ENCODE measurements at places on chromosomes 5 and 9. TPM values are rescaled to one million over a fixed set of nuclear protein-coding genes. Genes with fewer than 3 reads are reported as not detected.
A peak's percentile ranks its signal among the peaks of the same experiment; 100 is the strongest.

- ATAC-seq, result no peak
Measured at GRCh38 chr9:4335631-4336030, 35.8 kb upstream of the GLIS3 start.

DNA sequence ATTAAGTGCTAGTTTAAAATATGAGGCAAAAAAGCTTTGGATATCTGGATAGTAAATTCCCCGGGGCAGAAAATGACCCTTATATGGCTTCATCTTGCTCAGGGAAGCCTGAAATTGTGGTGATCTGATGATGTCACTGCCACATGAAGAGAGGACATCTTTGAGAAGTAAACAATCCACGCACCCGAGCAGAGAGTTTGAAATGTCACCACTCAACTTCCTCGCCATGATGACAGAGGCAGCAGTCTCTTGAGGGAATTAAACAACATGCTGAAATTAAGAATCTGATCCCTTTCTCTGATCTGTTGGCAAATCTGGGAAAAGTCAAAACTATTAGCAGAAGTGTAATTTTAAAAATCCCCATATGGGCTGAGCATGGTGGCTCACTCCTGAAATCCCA, 110.0 kb downstream of the TLE1 start:
- no peak for ATAC-seq

DNA sequence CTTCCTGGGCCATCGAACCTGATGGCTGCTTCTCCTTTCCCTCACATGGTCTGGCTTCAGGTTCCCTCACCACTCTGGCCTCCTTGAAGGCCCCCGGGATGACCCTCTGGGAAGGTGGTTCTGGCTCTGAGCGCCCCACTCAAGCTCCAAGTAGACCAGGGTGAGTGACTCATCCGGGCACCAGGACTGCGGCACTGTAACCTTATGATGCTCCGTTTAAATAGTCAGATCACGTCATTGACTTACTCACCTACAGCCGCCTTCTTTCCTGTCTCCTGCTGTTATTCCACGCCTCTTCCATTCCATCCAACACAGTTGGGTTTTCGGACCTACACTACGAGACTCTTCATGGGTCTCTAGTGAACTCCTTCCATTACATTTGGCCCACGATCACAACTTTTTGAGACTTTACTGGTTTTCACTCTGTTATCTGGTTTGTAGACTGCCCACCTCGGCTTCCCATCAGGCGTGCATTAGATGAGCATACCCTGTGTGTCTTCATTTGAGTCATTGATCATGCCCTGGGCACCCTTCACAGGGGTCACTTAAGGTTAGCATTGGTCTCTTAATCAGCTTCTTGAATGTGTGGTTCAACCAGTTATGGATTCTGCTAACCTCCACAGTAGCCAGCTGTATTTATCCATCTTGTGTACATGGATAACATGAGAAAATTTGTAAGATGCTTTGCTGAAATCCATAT, 138.8 kb upstream of the LMX1B start:
- ATAC-seq, result no peak

DNA sequence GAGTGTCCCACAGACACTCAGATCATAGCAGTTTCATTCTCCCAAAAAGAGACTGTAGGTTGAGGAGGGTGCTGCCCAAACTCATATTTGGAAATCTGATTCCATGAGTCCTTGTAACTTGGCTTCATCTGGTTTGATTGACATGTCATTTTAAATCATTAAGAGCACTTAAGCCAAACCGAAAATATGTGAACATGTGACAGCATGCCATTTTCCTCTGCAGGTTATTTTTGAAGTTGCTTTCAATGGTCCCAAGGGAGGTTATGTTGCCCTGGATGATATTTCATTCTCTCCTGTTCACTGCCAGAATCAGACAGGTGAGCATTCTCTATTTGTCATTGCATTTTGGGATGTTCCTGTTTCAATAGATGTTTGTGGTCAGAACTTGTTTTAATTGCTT, 87.6 kb downstream of the MAMDC2 start:
- ATAC-seq, result no peak

- peak; percentile 15 for ATAC-seq
Measured at GRCh38 chr9:3880851-3881250, 355.1 kb upstream of the RFX3 start.

DNA sequence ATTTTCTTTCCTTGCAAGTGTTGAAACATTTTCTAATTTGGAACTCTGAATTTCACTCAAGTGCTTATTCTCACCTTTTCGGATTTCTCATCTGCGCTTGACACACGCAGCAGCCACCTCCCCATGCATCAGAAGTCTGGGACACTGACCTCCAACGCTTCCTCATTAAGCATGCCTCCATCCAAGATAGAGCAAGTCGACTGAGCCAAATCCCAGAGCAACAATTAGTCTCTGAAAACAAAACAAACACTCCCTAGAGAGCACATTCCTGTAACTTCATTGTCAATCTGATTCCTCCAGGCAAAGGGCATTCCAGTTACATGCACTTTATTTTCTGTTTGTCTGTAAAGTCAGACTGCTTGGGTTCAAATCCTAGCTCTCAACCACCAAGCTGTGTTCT, 5.7 kb downstream of the CD180 start:
- ATAC-seq, result peak; percentile 43

- peak; percentile 86 for ATAC-seq
Measured at GRCh38 chr5:68344447-68345111, 129.0 kb downstream of the PIK3R1 start.

GRCh38 chr9:6564868-6565267, 80.7 kb downstream of the GLDC start:
- no peak for ATAC-seq

DNA sequence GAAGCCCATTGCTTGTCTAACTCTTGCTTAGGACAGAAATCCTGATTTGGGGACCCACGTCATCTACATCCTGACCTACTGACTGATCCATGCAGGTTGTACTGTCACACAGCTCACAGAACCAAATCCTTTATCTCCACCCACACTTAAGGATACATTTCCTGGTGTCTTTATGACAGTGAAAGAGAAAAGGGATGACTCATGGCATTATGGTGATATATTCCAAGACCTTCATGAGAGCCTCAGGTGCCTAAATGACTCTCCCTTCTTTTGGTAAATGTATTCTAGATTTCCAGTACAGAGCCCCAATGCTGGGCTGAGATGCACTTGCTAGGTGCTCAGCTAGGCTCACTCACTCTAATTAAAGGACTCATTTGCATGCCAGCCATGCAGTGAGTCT, 26.0 kb upstream of the DMRT2 start:
- no peak for ATAC-seq

DNA sequence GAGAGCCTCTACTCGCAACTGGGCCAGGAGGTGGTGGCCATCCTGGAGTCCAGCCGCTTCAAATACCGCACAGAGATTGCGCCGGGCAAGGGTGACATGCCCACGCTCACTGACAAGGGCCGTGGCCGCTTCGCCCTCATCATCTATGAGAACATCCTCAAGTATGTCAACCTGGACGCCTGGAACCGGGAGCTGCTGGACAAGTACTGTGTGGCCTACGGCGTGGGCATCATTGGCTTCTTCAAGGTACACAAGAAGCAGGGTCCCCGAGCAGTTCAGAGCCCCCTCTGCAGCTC, 13.5 kb downstream of the NDST1 start:
- ATAC-seq, result no peak

DNA sequence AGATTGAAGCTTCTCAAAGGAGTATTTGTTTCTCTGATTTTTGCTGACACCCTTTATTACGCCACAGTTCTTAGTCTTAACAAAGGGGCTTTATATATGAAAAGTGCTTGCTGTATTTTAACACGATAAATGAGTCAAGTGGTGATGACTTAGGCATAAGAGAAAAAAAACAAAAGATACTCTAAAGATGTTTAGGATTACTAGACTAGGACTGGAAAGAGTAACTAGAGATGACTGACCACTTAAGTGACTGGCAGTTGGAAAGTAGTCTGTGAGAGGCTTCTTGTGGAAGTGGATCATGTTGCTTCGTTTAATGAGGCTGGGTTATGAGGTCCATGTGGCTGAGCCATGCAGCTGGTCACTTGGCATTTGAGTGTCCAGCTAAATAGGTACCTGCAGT, 69.4 kb upstream of the ACTBL2 start:
- no peak for ATAC-seq

DNA sequence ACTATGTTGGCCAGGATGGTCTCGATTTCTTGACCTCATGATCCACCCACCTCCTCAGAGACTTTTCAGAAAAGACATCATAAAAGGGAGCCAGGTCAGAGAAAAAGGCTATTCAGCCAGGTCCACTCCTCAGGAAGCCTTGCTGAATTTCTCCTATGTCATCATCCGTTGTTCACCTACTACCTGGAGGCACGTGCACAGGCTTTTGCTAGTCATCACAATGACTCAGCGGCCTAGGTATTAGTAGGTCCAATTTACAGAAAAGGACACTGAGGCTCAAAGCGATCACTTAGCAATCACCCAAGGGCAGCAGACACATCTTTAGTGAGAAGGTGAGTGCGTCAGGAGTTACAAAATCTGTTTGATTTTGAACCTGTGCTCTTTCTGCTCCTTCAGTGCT, 72.3 kb upstream of the RAD23B start:
- ATAC-seq, result no peak

FAM200C gene
- total RNA-seq, result 4.1 TPM

- ATAC-seq, result no peak
Measured at GRCh38 chr9:130142641-130143040, 29.6 kb upstream of the NCS1 start.

GRCh38 chr5:13508559-13508958, 435.9 kb downstream of the DNAH5 start:
- ATAC-seq, result no peak

DNA sequence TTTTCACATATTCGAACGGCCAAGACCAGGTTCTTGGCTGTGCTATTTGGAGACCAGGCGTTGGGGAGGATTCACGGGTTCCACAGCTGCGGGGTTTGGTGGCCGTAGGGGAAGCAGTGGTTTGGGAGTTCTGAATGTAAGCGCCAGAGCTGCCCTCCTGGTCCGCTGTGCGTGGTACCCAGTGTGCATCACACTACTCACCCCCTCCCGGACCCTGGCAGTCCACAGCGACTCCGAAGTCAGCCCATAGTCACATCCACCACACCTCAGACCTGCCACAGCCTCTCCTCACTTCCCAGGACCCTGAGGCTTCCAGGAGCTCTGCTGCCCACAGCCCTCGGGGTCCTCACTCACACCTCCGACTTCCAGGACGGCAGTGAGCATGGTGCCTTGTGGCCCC, 26.8 kb downstream of the AMBP start:
- no peak for ATAC-seq

DNA sequence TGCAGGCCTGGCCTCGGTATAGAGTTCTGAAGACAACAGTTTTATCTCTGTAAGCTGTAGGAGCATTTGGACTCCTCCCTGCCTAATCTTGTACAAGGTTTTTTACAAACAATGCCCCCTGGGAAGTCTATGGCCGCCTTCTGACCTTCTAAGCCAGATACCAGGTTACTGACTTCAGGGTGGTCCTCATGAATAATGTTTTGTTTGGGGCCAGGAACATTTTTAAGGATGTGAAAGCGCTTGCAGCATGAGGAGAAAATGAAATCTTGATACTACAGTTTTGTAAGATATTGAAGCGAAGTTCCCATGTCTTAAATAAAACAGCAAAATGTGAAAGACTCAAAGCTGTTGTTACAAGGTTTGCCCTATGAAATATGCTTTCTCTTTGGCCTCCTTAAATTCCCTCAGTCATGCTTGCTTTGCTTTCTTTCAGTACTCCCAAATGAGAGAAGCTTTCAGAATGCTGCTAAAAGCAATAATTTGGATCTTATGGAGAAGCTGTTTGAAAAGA, 5.2 kb downstream of the ANKDD1B start:
- ATAC-seq, result peak; percentile 10

GRCh38 chr9:111035543-111036428, 2.5 kb downstream of the LPAR1 start:
- ATAC-seq, result no peak

DNA sequence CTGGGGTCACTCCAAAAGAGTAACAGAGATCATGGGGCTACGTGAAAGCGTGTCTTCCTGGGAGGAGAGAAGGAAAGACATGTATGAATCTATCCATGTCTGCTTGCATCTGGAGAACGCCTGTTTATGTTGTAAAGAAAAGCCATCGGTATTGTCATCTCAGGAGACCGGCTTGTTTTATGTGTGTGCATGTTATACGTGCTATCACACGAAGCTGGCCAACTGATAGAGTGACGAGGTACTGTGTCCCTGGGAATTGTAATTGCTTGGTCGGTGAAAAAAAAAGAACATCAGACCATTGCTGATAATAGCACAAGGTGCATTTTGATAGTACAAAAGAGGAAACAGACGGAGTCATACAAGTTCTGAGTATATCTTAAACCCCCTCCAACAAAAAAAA, 370 bp upstream of the CDH6 start:
- ATAC-seq, result no peak

DNA sequence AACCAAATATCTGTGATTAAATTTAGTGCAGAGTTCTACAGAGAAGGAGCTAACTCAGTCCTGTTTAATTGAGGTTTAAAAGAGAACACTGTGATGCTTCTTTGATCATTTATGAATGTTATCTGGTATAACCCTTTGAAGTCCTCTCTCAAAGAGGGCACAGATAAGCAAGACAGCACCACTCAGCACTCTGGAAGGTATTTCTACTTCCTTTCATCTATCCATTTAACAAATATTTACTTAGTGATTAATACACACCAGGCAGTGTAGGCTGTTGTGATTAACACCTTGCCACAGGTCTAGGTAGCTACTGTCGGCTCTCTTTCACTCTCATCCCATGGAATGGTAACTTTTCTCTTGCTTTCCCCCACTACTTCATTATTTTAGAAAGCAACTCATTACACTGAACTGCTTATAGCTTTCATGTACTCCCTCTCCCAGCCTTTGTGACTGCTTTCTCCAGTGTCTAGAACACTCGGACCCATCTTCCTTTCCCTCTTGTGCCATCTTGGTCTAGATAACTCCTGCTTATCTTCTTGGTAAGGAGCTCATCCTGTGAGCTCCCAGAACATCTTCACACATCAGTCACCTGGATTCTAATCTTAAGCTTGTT, 54.7 kb downstream of the GLDC start:
- ATAC-seq, result no peak

DNA sequence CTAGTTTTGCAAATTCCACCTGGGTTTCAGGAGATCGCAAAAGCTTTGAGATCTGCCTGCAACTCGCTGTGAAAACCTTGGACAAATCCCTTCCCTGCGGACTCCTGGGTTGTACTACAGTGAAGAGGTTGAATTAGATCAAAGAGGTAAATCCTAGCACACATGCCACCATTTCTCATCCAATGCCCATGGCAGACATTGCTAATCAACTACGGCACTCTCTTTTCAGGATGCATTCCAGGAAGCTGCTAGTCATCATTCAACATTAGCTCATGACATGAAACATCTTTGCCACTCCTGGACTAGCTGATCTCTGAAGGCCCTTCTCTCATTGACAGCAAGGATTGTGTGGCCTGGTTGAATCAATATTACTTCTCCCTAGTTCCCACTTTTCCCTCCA, 46.1 kb downstream of the PCDH1 start:
- ATAC-seq, result no peak

DNA sequence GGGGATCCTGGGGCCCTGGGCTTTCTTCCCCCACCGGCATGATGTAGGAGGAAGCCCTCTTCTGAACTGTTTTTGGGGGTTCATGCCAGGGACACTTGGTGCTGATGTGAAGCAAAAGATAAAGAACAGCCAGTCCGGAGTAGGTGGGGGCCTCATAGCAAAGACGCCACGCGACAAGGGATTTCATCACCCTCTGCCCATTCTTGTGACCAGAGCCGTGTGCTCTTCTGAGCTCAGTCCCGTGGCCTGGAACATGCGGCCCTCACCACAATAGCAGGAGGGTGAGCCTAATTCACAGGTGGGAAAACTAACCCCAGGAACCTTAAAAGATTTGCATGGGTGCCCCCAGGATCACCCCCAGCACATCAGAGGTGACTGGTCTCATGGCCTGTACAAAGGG, 225.9 kb downstream of the HSPA4 start:
- no peak for ATAC-seq
